Activated T-helper 1 cell treated with Interleukin-2 at 50 U/mL for 16 hours (primary cell): ENCODE measurements at places on chromosomes 7 and 10.

GRCh38 chr7:117837841-117838240, 35.4 kb downstream of the CTTNBP2 start:
- no peak for DNase-seq

DNA sequence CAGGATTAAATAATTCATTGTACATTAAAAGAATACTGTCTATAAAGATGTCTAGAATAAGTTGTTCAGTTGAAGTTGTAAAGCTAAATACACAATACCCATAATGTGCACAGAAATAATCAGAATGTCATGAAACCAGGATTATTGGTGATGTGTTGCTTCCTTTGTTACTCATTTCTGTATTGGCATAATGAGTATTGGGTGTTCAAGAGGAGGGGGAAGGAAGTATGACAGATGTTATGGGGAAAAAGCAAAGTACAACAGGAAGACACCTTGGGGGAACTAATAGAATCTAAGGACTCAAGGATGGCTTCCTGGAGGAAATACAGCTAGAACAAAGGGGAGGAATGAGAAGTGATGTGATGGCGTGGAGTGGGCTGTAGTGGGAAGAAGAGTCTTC, 15.0 kb downstream of the ANKRD1 start:
- DNase-seq = no peak

DNA sequence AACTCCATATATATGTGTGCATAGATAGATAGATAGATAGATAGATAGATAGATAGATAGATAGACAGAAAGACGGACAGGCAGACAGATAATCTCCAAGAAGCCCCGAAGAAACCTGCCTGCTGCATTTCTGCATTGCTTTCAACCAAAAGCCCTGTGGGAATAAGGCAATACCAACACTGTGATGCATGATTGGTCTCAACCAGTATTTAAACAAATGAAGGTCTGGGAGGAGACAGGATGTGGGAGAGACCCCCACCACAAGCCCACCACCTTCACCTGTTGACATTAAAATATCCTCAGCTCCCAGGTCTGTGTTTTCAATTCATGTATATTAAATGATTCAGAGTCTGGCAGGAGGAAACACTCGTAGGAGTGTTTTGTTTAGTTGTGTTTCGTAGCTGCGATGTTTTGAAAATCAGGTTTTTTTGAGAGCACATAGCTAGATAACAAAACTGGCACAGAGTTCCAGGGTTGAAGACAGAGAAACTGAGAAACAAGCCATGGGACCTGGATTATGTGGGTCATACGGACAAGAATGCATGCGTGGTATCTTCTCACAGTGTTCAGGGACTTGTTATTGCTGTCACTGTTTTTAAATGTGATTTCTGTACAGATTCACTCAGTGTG, 200.7 kb upstream of the AHR start:
- no peak for DNase-seq

GRCh38 chr10:22003964-22004281, 393 bp upstream of the DNAJC1 start:
- no peak for DNase-seq

GRCh38 chr10:59222788-59223187, 46.3 kb downstream of the PHYHIPL start:
- no peak for DNase-seq
